ENCODE measurements at places on chromosomes 5 and 9.

- DNase-seq, result no peak
These were observed 92.6 kb downstream of the C9orf152 start for GRCh38 chr9:110115341-110115820.

DNA sequence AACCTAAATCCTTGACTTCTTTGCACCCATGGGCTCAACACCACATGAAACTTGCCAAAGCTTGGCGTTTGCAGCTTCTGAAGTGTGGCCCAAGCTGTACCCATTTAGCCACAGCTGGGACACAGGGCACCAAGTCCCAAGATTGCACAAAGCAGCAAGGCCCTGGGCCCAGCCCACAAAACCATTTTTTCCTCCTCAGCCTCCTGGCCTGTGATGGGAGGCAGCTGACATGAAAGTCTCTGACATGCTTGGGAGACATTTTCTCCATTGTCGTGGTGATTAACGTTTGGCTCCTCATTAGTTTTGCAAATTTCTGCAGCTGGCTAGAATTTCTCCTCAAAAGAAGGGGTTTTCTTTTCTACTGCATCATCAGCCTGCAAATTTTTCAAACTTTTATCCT lies 32.0 kb downstream of the ACTL7B start:
- DNase-seq, result no peak

- DNase-seq, result no peak
These were observed 89.7 kb upstream of the SAP30L start for GRCh38 chr5:154356020-154356655.

- no peak for DNase-seq
These were observed 790.2 kb downstream of the PRELID2 start for GRCh38 chr5:145044970-145045369.

DNA sequence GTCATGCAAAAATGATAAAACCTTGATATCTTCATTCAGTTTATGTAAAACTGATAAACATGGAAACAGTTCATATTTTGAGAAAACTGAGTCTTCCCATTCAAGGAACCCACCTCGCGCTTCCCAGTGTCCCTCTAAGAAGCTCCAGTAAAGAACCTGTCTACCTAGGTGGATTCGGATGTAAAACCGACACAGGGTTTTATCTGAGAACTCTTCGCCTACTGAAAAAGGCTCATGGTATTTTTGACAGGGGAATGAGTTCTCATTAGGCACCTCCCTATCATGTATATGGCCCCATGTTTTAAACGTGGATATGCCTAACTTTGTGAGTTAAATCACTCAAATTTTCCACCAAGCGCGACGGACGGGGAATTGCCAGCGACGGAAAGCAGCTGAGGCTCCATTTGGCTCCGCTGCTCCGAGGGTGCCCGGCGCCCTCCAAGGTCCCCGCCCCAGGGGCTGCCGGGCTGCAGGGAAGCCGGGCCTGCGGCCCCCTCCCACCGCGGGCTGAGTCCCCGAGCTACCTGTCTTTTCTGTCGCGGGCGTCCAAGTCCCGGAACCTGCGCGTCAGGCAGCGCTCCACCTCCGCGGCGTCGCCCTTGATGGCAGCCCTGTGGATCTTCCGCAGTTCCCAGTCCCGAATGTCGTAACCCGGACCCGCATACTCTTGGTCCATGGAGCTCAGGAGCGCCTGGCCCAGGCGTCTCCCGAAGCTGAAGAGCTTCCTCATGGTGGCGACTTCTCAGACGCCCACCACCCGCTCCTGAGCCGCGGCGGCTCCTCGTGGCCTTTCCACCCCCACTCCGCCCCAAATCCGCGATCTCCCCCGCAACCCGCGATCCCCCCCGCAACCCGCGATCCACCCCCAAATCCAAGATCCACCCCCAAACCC lies 594 bp downstream of the ANKRD18A start:
- DNase-seq, result peak; percentile 30

- no peak for DNase-seq
These were observed 51.9 kb upstream of the NEK6 start for GRCh38 chr9:124205686-124206352.

GRCh38 chr9:79256691-79257213 lies 315.0 kb upstream of the TLE4 start:
- DNase-seq, result no peak

DNA sequence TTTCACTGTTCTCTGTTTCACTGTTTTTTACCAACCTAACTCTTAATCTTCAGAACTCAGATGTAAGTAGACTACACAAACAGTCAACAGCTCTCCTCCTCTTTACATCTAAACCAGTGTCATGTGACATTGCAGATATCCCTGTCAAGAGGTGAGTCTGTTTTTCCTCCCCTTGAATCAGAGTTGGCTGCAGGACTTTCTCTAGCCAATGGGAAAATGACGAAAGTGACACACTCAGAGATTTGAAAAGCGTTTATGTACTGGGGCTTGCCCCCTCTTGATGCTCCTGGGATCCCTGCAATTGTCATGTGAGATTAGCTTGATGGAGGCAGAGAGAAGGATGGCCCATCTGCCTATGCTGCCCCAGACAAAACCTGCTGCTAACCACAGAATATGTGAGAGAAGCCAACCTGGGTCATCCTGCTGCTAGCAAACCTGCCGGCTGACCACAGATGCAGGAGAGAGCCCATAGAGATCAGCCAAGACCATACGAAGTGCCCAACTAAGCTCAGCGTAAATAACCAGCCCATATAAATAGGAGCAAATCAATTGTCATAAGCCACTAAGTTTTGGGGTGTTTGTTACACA lies 111.1 kb downstream of the ASTN2 start:
- DNase-seq, result no peak

DNA sequence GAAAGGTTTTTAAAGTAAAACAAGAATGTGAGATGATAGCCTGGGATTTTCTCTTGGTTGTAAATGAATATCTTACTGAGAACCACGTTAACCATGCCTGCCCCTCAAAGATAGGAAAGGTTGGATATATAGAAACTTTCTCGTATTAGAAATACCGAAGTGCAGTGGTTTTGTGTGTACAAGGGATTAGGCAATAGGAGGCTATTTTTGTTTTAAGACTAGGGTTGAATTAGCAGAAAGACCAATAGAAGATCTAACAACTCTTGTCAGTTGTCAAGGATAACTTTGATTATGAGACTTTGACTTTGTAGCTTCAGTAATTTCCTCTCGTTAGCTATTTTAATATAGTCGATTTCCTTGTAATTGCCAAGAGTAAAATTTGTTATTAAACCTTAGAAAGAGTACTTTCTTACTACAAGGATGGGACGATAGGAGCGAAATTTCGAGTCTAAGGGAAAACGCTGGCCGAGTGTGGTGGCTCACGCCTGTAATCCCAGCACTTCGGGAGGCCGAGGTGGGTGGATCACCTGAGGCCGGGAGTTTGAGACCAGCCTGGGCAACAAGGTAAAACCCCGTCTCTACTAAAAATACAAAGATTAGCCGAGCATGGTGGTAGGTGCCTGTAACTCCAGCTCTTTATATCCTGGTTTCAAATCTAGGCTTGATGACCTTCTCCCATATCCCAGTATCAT lies 838 bp downstream of the POLK start:
- DNase-seq, result no peak

DNA sequence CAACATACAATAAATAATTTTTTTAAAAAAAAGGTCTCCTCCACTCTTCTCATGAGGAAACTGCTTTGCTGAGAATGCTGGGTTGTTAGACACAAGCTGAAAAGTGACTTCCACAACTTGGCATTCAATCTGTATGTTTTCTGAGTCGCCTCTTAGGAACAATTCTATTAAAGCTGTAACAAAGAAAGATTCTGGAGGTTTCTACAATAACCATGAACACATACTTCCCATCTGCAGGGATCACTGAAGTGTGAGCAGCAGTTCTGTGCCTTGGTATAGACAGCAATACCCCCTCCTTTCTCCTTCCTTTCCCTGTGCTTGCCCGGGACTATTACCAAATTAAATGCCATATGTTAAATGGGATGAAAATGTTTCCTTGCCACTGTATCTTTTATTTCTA lies 1.5 kb downstream of the DIRAS2 start:
- no peak for DNase-seq

- no peak for DNase-seq
These were observed 11.3 kb upstream of the RCL1 start for GRCh38 chr9:4781408-4781807.

DNA sequence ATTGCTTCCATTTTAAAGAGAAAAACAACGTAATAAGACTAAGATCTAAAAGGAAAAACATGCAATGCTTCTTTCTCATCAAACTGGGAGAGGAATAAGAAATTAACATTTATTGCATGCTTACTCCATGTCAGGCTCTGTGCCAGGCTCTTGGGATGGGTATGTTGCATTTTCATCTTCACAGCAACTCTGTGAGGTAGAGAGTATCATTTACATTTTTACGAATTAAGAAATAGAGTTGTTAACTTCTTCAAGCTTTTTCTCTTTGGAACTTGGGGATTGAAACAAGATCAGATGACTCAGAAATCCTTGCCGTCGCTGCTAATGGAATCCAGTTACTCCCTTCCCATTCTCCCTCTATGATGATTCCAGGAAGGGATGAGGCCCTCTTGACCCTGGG lies 39.5 kb downstream of the PDE8B start:
- no peak for DNase-seq

DNA sequence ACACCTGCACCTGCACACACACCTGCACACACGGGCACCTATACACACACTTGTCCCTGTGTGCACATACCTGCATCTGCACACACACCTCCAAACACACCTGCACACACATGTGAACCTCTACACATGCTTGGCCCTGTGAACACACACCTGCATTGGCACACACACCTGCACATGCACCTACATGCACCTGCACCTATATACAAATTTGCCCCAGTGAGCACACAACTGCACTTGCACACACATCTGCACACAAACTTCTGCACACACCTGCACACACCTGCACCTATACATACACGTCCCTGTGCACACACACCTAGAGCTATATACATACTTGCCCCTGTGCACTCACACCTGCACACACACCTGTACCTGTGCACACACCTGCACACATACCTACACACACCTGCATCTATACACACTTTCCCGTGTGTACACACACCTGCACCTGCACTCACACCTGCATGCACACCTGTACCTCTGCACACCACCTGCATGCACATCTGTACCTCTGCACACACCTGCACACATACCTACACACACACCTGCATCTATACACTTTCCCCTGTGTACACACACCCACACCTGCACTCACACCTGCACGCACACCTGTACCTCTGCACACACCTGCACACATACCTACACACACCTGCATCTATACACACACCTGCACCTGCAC lies 21.5 kb upstream of the LPCAT1 start:
- no peak for DNase-seq

DNA sequence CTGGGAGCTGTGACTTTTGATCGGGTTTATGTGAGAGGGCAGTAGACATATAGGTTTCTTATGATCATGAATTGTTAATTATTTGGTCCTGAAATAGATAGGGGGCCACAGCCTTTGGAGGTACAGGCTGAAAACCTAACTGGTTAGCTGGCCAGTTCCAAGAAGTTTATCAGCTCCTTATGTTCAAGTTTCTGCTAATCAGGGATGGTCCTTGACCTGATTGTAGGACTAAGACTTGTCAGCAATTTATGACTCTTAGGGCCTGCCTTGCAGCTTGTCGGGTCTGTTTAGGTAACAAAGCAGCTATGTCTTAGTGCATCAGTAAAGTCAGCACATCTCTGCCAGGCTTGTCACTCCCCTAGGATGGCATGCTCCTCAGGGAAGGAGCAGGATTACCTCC lies 151.8 kb upstream of the RUSC2 start:
- no peak for DNase-seq

- no peak for DNase-seq
These were observed 102.4 kb upstream of the NR3C1 start for GRCh38 chr5:143505934-143506333.

DNA sequence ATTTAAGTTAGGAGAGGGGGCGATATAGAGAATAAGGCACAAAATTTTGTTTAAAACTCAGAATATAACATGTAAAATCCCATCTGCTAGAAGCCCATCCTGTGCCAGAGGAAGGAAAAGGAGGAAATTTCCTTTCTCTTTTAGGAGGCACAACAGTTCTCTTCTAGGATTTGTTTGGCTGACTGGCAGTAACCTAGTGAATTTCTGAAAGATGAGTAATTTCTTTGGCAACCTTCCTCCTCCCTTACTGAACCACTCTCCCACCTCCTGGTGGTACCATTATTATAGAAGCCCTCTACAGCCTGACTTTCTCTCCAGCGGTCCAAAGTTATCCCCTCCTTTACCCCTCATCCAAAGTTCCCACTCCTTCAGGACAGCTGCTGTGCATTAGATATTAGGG lies 18.3 kb downstream of the MOCS2 start:
- no peak for DNase-seq

DNA sequence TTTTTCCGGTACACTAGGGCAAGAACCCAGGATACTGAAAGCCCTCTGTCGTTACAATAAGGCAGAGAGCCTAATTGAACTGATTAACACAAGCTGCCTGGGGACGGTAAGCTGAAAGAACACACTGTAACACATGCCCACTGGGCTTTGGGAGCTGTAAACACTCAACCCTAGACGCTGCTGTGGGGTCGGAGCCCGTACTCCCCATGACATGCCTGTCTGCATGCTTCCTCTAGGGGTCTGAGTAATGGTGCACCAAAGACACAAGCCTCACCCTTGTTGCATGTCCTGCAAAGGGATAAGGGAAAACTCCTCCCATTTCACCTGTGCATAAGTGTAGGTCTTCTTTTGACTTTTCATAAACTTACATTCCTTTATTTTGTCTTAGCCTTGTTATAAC lies 194.0 kb downstream of the FBXL7 start:
- DNase-seq, result no peak

DNA sequence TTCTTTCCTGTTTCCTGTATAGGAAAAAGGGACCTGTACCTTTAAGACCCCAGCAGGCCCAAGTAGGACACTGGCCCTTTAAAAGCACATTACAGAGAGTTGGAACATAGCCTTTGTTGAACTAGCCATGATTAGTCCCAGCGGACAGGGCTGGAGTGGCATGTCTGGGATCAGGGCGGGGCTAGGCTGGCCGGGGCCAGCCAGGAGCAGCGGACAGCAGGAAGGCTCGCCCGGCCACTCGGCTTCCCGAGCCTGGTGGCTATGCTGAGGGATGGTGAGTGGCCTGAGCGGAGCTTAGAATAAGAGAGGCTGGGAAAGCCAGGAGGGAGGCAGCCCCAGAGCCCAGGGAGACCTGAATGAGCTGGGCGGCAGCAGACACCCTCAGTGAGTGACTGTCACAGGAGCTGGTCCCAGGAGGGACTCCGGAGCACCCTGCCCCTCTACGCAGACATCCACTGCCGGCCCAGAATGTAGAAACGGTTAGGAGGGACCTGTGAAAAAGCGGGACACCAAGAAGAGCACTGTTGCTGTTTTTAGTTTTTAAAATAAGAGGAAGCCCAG lies 92.1 kb downstream of the DAB2IP start:
- DNase-seq, result no peak

- no peak for DNase-seq
These were observed 316.7 kb upstream of the CDH12 start for GRCh38 chr5:23169660-23170416.

Data from activated CD4-positive, alpha-beta T cell treated with anti-CD3 and anti-CD28 coated beads, Interleukin-2, amount 50 U/mL, for 1 hour (primary cell).